H1 (cell line): ENCODE measurements at places on chromosomes 6 and 20. TPM values are rescaled to one million over a fixed set of nuclear protein-coding genes. Genes with fewer than 3 reads are reported as not detected.

DNA sequence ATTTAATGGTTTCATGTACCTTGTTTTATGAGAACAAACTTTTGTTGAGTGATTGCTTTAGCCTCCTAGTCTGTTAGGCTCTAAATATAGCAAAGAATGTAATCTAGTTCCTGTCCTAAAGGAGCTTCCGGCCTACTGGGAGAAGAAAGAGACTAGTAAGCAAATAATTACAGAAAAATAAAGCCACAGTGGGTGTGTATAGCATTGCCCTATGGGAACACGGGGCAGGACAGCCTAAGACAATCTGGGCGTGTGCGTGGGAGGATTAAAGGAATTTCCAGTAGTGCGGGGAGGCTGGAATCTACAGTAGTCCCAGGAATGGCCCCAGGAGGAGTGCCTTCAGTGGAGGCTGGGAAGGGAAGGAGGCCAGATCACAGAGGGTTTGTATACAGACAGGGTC is 98.1 kb upstream of the AKAP12 start:
- no peaks in the 10 kb centered on the region for H3K4me1 ChIP-seq
- no peak for DNase-seq
- H3K4me3 ChIP-seq: no peak overlapping the region
- H3K27me3 ChIP-seq: no peaks in the 10 kb centered on the region
- no peak overlapping the region for H3K27ac ChIP-seq
- no peaks in the 10 kb centered on the region for H3K36me3 ChIP-seq

DNA sequence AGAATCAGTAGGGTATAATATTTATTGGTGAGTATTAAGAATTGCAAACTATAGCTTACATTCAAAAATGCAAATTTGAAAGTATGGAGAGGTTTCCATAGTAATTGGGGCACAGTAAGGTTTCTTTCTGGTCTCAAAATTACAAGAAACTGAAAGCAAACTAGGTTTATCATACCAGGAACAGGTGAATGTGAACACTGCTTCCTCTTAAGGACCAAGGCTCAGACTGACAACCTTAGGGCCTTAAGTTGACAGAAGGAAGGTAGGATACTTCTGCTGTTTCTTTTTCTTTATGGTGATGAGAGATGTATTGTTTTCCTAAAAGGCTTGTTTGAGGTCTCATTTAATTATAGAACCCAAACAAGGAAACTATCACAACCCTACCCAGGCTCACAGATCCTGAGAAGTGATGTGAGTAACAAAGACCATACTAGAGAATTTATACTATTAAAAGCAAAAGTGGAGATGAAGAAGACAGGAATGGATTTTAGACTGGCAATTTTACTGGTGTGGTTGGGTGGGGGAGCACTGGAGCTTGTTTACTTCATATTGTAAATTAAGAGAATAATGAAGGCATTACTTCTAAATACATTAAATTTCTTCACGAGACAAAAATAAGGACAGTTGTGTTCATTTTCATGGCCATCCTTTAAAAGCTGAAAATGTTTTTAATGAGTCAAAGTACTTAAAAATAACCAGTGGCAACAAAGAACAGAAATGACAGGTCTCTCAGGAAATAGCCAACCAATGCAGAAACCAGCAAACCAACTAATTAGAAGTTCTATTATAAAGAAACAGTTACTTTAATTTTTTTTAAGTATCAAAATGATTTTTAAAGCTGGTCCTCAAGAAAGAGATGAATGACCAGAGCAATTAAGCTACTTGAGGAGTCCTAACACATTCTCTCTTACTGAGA is 21.3 kb downstream of the STAU1 start:
- H3K4me3 ChIP-seq: no peak overlapping the region
- no peak overlapping the region for H3K27ac ChIP-seq
- no peak for DNase-seq
- H3K27me3 ChIP-seq: no peaks in the 10 kb centered on the region
- peaks cover 8% of the 10 kb centered on the region for H3K36me3 ChIP-seq

DNA sequence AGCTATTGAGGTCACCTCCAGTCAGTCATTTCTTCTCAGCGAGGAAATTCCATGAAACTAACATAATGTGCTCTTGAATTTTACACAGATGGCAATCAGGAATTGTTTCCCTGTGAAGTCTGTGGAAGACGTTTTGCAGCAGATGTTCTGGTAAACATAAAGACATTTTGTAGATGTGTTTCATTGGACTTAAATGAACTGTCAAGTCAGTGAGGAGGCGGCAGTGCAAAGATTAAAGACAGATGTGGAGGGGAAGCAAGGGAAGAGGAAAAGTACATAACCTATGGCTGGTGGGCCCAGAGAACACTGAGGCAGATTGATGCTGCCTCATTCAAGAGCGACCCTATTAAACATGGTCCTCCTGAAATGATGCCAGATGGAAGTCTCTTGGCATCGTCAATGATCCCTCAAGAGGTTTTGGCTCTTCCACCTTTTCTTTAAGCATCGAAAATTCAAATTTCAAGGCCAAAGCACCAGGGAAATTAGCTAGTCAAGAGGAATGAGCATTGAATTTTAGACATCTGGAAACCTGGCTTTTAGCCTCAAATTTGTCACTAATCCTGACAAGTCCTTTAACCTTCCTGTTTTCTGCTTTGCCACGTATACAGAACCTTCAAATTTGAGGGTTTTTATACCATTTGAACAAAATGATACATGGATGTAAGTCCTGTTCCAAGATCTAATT is 20.1 kb downstream of the ZC2HC1B start:
- H3K36me3 ChIP-seq: no peaks in the 10 kb centered on the region
- no peaks in the 10 kb centered on the region for H3K4me1 ChIP-seq
- H3K27me3 ChIP-seq: no peaks in the 10 kb centered on the region
- no peak for DNase-seq
- H3K4me3 ChIP-seq: no peak overlapping the region

GJA10 gene
- total RNA-seq: not detected in 2 replicates

TCF19 gene
- total RNA-seq: 10.0 and 11.0 TPM in 2 replicates

DNA sequence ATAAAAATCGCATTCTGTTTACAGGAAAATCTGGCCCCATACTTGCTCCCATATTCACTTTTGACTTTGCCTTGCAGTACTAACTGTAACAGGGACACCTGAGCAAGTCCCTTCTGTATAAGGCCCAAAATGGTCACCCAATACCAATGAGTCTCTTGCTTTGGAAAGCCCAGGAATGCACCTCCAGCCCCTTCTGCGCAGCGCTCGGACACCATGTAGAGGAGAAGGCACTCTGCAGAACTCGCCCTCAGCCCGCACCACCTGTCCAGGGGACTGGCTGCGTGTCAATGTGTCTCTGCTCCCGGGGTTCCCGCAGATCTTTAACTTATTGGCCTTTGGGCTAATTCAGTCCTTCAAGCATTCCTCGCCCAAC is 746 bp upstream of the PRND start:
- DNase-seq: no peak
- H3K4me3 ChIP-seq: no peak overlapping the region
- H3K36me3 ChIP-seq: no peaks in the 10 kb centered on the region
- peaks cover 9% of the 10 kb centered on the region for H3K4me1 ChIP-seq
- H3K27ac ChIP-seq: no peak overlapping the region

- no peak overlapping the region for H3K4me3 ChIP-seq
- H3K27ac ChIP-seq: no peak overlapping the region
- no peaks in the 10 kb centered on the region for H3K4me1 ChIP-seq
- no peak for DNase-seq
- no peaks in the 10 kb centered on the region for H3K36me3 ChIP-seq
Measured at GRCh38 chr20:40111282-40111681, 577.8 kb downstream of the MAFB start.

ACOT8 gene
- 37.3 and 37.6 TPM in 2 replicates for total RNA-seq

- H3K4me1 ChIP-seq: no peaks in the 10 kb centered on the region
- no peak for DNase-seq
- H3K27me3 ChIP-seq: no peaks in the 10 kb centered on the region
- no peaks in the 10 kb centered on the region for H3K36me3 ChIP-seq
Measured at GRCh38 chr6:27303613-27304272, 8.3 kb downstream of the POM121L2 start.

DNA sequence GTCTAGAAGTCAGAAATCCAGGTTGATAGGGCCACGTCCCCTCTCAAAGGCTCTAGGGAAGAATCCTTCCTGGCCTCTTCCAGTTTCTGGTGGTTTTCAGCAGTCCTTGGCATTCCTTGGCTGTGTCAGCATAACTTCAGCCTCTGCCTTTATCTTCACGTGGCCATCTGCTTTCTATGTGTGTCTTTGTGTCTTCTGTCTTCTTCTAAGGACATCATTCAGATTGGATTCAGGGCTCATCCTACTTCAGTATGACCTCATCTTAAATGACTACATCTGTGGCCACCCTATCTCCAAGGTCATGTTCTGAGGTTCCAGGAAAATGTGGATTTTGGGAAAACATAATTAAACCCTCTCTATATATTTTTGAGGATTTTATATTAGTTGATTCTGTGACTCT is 23.0 kb downstream of the C6orf89 start:
- no peak for DNase-seq
- H3K36me3 ChIP-seq: no peaks in the 10 kb centered on the region
- H3K4me1 ChIP-seq: no peaks in the 10 kb centered on the region
- H3K4me3 ChIP-seq: no peak overlapping the region

BMP7 gene
- total RNA-seq: 7.2 and 9.2 TPM in 2 replicates

- no peaks in the 10 kb centered on the region for H3K27me3 ChIP-seq
- DNase-seq: no peak
- H3K4me1 ChIP-seq: peaks cover 2% of the 10 kb centered on the region; the same call in 1 of the 2 replicates
- H3K36me3 ChIP-seq: no peaks in the 10 kb centered on the region
- H3K4me3 ChIP-seq: no peak overlapping the region
Measured at GRCh38 chr20:52313341-52313963, 121.9 kb upstream of the ZFP64 start.

GRCh38 chr6:149273318-149273717 is 44.2 kb upstream of the TAB2 start:
- no peak overlapping the region for H3K27ac ChIP-seq
- H3K36me3 ChIP-seq: no peaks in the 10 kb centered on the region
- H3K4me3 ChIP-seq: no peak overlapping the region
- no peak for DNase-seq
- no peaks in the 10 kb centered on the region for H3K4me1 ChIP-seq
- H3K27me3 ChIP-seq: no peaks in the 10 kb centered on the region

DNA sequence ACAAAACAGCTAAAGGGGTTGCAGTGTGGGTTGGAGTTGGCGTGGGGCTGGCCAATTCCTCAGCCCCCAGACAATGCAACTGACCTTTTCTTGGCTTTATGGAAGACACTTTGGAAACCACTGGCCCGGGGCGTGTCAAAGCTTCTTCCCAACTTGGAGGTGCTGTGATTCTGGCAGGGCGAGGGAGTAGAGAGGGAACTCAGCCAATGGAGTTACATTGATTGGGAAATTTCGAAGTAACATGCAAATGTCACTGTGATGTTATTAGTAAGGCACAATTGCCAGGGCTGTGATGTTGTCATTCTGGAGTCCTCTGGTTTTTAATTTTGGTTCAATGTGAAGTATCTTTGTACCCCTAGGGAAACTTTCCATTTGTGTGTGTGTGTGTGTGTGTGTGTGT is 41.5 kb upstream of the EPB41L1 start:
- DNase-seq: no peak
- peaks cover 14% of the 10 kb centered on the region; the same call in 1 of the 2 replicates for H3K4me1 ChIP-seq
- H3K36me3 ChIP-seq: no peaks in the 10 kb centered on the region
- H3K27me3 ChIP-seq: no peaks in the 10 kb centered on the region; the same call in 1 of the 2 replicates

SAMD10 gene
- total RNA-seq: 3.0 and 3.8 TPM in 2 replicates

DNA sequence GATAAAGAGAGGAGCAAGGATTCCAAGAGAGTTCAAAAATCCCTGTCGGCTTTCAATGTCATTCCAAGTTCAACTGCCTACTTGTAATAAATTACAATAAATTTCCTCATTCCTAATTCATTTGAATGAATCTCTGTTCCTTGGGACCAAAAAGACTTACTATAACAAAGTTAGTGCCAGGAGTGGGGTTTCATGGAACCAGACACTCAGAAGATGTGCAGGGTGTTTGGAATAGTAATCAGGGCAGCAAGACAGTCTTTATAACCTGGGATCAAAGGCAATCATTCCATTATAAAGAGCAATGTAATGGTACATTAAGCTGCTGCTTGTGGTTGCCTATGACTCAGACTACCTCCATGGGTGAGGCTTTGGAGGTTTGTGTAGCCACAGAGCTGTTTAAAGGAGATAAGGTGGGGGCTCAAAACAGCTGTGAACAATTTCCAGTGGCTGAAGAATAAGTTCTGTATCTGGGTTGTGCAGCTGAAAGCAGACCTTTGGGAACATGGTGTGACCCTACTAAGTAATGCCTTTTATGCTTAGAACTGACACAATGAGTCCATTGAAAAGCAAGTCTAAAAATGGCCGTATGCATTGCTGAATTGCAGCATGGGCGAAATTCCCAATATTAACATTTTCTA is 159.9 kb downstream of the LINC00237 start:
- no peak overlapping the region for H3K27ac ChIP-seq
- no peaks in the 10 kb centered on the region for H3K27me3 ChIP-seq
- DNase-seq: no peak
- no peaks in the 10 kb centered on the region for H3K4me1 ChIP-seq

ZNF341 gene
- total RNA-seq: 6.3 and 6.4 TPM in 2 replicates

PDYN gene
- total RNA-seq: 0.54 and 0.63 TPM in 2 replicates

GRCh38 chr6:133957227-133957626 is 4.2 kb downstream of the TBPL1 start:
- H3K4me1 ChIP-seq: peaks cover 10% of the 10 kb centered on the region
- DNase-seq: no peak
- H3K36me3 ChIP-seq: no peaks in the 10 kb centered on the region
- no peak overlapping the region for H3K27ac ChIP-seq
- no peaks in the 10 kb centered on the region for H3K27me3 ChIP-seq
- H3K4me3 ChIP-seq: no peak overlapping the region

GRCh38 chr20:3239026-3239866 is at the start of gene SLC4A11:
Gene SLC4A11, minus strand, starts transcription at chr20:3239190. Its CDS starts 53 bp downstream, at chr20:3239137.
- H3K4me1 ChIP-seq: peaks cover 3% of the 10 kb centered on the region
- H3K27me3 ChIP-seq: peaks cover 40% of the 10 kb centered on the region
- DNase-seq: peak; percentile 67
- no peaks in the 10 kb centered on the region for H3K36me3 ChIP-seq
- no peak within 1 kb of the TSS for H3K27ac ChIP-seq
